Eye (tissue), 1 donor: ENCODE measurements at places on chromosomes 5 and 9.

- DNase-seq: no peak
These were observed 58.9 kb upstream of the CNTLN start for GRCh38 chr9:17075758-17076485.

DNA sequence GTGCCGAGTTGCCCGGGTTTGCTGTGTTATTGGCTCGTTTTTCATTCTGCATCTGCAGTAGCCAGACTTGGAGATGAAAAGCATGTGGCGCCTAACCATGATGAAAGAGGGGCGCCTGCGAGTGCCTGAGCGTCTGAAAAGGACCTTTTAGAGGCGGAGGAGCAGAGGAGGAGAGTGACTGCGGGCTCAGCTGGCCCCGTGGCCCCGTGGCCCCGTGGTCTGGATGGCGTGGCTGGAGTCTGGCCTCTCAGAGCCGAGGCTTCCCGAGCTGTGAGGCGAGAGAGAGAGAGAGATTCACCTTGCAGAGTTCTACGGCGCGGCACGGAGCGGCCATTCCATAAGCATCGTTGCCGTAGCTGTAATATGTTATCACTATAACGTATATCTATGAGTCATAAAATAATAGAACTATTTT lies 55.3 kb upstream of the RNU6ATAC start:
- DNase-seq: no peak

- DNase-seq: no peak
These were observed 1.2 kb downstream of the FBXO10 start for GRCh38 chr9:37575001-37575400.

GRCh38 chr5:31770998-31771397 lies 132.1 kb downstream of the PDZD2 start:
- DNase-seq: no peak

DNA sequence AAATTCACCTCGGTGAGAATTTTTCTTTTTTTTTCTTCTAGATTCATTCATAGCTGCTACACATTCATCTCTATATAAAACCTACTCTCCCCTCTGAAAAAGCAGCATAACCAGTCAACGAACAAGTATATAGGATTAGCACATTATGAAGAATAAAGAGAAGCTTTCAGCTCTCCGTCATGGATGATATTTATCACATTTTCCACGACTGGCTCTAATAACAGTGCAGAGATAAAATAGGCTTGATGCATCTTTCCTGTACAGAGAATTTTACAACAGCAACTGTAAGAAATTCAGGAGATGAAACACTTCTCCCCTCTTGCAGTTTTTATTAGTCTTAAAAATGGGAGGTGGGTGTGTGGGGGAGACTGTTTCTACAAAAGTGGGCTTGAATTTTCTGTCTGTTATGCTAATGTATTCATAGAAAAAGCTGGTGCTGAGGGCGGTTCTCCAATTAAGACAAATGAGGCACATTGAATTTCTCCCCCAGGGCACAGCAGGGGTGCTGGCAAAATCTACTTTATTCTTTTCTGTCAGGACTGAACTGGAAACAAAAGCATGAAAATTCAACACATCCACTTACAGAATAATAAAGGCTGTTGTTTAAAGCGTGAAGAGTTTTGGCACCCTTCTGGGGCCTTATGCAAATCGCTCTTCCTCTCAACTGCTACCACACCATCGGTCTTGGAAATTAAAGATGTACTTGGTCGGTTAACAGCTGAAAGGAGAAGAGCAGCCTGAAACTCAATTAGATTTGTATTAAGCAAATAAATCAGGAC lies 233.9 kb upstream of the ZNF608 start:
- DNase-seq: peak; percentile 73

DNA sequence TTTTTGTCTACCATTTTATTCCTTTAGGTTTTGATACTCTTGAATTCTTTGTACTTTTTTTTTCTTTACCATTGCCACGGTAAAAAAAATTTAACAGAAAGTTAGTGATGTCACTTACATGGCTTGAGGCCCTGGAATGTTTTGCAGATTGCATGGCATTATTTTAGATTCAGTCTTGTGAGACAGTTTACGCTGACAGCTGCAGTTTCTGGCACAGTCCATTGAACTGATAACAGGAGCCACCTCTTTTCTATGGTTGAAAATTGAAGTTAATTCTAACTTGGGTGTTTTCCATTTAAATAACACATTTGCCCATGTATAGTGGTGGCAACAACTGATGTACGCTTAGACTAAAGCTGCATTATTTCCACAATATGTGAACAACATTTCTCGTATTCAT lies 1028.5 kb downstream of the CDH18 start:
- no peak for DNase-seq

DNA sequence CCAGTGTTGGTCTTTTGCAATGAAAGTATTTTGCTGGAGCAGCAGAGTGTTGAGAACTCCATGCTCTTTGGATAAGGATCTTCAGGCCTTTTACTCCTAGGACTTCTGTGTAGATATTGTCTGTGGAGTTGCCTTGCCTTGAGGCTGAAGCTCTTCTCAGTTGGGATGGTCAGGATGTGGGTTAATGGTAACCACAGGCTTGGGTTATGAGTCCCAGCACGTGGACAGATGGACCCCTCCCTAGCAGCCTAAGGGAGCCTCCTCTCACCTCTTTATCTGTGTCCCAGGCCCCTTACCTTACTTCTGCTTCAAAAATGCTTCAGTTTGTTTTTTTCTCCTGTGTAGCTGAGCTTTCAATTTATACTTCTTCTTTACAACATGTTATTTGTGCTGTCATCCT lies 109.9 kb downstream of the MEGF10 start:
- DNase-seq: no peak

- no peak for DNase-seq
These were observed 269.6 kb downstream of the PSAT1 start for GRCh38 chr9:78566521-78566920.

- no peak for DNase-seq
These were observed 38.1 kb downstream of the FAF2 start for GRCh38 chr5:176486189-176486757.
